ENCODE measurements at places on chromosomes 11 and 22. TPM values are rescaled to one million over a fixed set of nuclear protein-coding genes. Genes with fewer than 3 reads are reported as not detected.

Gene POU2F3
- 2.1 TPM for total RNA-seq

DNA sequence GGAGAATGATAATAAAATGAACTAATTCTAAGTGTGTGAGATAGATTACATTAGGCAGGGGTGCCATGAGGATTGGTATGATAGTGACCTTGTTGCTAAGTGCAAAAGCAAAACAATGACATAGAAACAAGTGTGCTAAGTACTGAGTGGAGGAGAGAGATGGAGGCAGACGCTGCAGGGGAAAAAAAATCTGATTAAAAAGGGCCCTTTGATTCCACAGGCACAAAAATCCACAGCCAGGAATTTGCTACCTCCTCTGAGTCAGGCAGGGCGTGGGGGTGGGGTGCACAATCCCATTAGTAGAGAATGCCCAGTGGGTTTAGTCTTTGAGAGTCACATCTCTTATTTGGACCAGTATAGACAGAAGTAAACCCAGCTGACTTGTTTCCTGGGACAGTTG is at the start of gene CNTF:
Gene CNTF, plus strand, starts transcription at position 322 of the 400 bp plus-strand sequence. CDS start 88 bp downstream, outside the sequence.
- DNase-seq = no peak

DNA sequence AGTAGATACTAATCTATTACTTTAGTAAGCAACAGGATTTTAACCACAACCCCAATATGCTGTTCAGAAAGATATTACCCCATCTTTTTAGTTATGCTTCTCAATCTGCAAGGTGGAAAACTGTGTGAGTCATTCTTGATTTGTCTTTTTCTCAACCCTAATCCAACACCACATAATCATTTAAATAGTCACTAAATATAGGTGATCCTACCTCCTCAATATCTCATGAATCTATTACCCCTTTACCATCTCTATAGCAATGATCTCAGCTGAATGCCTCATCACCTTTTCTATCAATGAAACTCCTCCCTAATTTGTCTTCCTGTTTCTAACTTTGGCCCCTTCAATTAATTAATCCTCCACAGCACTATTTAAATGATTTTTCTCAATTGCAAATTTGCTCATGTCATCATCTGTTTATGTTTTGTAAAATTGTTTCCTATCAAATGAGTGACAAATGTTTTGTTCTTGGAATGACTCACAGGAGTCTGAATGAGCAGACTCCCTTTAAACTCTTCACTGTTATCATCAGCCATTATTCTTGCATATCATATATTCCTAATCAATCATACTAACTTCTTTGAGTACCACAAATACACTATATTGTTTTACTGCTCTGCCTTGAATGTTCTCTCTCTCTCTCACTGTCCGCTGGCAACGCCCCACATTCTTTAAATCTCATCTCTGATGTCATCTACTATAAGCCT is 26.1 kb downstream of the SNX19 start:
- no peak for DNase-seq

DNA sequence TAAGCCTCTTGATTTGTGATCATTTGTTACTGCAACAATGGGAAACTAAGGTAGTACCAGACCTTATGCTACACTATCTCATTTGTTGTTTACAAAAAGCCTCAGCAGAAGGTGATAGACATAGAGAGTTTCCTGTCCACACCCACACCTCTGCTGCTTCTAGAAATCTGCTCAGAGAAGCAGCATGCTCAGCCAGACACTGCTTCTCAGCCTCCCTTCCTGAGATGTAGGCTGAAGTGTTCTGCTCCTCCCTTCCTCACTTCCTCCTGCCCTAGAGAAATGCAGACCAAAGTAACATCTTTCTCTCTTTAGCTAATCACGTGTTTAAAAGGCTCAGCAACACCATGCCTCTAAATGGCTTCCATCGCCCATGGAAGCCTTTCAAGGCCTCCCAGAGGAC is 88.4 kb downstream of the SLC1A2 start:
- DNase-seq = no peak

- no peak for DNase-seq
Observed at GRCh38 chr11:65277631-65278277, 16.0 kb downstream of the POLA2 start.

Gene HEPHL1
- not detected for total RNA-seq

GRCh38 chr22:36982136-36982535 is 37.1 kb downstream of the TST start:
- DNase-seq = no peak

DNA sequence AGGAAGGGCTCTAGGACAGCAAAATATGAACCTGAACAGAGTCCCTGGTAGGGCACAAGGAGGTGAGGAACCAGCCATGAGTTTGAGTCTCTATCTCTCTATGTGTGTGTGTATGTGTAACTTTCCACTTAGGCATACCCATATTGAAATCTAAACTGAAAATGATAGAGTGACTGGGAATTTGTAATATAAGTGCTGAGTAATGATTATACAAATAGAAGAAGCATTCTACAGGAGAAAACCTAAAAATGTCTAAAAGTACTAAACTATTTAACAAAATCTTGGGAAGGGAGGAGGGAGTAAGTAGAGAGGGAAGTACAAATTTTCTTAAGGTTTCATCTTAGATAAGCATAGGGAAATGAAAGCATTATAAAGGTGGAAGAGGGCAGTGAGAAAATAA is 97.1 kb upstream of the ZC3H12C start:
- no peak for DNase-seq

GRCh38 chr11:20658135-20658534 is 11.3 kb upstream of the NELL1 start:
- no peak for DNase-seq

Gene USP2
- 39.2 TPM for total RNA-seq

GRCh38 chr11:8031248-8032115 is 44.3 kb downstream of the EIF3F start:
- no peak for DNase-seq
